SK-N-MC (cell line): ENCODE measurements at places on chromosomes 13 and 19.
A peak's percentile ranks its signal among the peaks of the same experiment; 100 is the strongest.

GRCh38 chr13:67854990-67855389 is 624.9 kb upstream of the PCDH9 start:
- DNase-seq, result no peak

DNA sequence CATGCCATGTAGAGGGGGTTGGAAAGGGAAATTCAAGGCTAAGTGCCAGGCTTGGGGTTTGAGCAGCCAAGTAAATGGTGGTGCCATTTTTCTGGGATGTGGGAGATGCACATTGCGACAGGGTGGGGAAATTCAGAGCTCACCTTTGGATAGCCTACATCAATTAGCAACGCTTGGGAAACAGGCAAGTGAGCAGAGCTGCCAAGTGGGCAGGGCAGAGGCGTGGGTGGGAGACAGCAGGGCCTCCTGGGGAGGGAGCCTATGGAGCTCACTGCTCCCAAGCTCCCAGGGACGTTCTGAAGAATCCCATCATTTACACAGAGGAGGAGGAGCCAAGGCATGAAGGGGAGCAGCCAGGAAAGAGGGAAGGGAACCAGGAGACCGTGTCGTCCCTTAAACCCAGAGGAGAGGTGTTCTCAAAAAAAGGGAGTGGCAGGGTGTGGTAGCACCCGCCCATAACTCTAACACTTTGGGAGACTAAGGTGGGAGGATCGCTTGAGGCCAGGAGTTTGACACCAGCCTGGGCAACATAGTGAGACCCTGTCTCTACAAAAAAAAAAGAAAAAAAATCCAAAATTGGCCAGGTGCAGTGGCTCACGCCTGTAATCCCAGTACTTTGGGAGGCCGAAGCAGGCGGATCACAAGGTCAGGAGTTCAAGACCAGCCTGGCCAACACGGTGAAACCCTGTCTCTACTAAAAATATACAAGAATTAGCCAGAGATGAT is 11.5 kb upstream of the CCNE1 start:
- no peak for DNase-seq

DNA sequence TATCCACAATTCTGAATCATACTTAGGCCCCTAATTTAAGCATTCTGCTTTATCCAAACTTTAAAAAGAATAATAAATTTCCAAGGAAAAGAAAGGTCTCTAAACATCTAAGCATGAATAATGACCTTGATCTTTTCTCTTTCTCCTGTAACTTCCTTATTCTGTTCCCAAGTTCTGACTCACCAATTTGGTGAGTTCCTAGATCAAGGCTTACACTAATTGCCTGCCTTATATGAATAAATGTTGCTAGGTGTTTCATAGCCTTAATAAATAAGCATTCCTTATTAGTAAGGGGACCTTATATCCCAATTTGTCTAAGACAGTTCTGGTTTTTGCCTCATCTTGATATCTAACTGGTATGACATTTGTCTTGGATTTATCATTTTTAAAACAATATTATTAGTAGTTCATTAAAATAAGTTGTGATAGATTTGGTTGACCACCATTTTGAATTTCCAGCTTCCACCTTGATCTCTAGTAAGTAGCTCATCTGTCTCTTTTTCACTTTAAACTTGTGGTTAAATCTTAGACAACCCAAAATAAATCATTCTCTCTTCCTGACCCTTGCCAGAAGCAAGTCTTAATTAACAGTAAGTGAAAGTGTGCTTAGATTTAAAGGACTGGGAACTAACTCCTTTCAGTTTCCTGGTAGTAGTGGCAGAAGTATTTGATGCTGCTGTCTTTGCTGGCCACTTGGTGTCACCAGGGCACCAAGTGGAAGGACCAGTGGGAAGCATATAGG is 121.2 kb upstream of the MLNR start:
- no peak for DNase-seq

DNA sequence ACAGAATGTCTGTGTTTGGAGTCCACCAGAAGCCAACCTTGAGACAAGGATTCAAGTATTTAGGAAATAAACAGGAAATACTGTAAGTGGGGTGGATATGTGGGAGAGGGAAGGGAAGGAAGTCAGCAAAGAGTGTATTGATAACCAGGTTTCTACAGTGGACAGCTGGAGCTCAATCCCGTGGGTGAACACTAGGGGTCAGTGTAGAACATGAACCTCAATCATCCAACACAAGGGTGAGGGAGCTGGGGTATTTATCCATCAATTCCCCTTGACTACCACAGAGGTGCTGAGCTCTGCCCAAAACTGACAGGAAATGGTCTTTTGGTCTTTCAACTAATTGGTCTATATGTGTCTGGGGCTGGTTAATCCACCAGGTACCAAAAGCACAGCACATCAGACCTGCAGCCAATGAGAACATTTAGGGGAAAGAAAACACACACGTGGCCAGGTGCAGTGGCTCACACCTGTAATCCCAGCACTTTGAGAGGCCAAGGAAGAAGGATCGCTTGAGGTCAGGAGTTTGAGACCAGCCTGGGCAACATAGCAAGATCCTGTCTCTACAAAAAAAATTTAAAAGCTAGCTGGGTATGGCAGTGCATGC is 5.6 kb upstream of the SYDE1 start:
- peak; percentile 28 for DNase-seq

GRCh38 chr19:1860042-1860775 is 3.2 kb downstream of the KLF16 start:
- no peak for DNase-seq

DNA sequence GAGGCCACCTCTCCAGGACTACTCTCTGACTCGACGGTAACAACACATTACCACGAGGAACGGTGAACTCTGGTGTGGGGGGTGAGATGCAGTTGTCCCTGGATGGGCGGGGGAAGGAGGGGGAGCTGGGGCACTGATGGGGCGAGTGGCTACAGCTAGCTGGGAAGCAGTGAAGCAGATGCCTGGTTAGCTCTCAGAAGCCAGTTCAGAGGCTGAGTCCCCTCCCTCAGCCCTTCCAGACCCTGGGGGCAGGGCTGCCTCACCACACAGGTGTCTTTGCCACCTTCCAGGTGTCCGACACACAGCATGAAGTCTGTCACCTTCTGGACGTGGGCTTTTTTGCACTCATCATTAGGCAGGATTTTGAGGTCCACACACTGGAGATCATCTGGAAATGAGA is 4.0 kb downstream of the KLK1 start:
- DNase-seq, result no peak

DNA sequence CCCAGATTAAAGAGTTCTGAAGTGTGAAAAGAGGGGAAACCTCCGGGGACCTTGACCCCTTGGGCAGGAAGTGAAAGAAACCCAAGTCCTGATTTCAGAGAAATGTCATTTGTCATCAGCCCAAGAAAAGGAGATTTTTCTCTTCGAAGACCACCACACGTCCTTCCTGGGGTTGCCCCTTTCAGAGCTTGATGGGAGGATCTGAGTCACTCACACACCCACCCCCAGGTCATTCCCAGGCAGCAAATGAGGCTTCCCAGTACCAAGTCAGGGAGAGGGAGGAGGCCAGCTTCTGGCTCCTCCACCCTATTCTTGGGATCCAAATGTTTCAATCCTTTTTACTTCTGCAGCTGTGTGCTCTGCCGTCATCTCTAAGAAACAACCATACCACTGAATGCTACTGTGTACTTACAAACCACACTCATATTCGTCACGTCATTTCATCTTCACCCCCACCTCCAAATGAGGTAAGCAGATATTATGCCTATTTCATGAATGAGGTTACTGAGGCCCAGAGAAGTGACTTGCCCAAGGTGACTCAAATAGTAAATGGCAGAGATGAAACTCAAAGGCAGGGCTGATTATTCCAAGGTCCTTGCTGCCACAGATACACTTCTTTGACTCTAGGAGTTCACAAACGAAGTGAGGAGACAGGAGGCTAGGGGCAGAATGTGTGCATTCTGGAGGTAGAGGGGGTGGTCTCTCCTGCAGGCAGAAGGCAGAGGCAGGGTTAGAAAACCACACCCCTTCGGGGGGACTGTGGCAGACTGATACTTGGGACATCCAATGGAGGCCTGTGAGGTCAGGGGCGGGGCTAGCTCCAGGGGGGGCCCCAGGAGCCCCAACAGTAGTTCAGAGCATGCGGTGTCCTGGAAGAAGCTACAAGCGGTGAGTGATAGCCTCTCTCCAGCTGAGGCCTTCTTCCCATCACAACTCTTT is 5.0 kb upstream of the KMT2B start:
- no peak for DNase-seq

DNA sequence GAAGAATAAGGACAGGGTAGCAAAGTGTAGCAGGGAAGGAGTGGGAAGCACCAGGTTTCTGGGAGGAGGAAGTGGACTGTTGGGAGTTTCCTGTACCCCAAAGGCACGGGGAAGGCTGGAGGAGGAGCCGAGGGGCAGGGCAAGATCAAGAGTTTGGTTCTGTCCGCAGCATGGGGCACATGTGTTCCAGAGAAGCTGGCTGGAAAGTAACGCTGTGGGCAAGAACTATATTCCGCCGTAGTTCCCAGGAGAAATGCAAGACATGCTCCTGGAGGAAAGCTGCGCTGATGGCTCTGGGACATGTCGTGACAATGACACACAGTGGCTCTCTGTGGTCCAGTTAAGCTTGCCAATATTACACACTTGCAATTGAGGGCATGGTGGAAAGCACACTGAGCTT is 51.7 kb upstream of the KPNA3 start:
- DNase-seq, result no peak

- no peak for DNase-seq
These were observed 23.4 kb upstream of the TCF3 start for GRCh38 chr19:1675633-1676350.

GRCh38 chr19:49355909-49356353 is 6.3 kb downstream of the TEAD2 start:
- no peak for DNase-seq

DNA sequence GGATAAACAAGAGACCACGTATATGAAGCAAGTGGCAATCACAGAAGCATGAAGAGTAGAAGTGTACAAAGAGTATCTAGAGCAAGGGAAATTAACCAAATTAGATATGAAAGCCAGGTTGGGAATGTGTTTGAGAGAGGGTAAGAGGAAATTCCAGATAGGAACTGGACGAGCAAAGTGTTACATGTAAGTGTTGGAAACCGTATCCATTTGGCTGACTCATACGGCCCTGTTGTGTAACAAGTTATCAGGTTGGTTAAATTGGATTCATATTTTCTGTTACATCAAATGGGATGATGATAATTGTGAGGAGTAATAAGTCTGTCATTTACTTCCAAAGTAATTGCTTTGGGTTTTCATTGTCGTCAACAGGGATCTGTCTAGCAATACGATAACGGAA is 46.7 kb downstream of the RXFP2 start:
- DNase-seq, result no peak

DNA sequence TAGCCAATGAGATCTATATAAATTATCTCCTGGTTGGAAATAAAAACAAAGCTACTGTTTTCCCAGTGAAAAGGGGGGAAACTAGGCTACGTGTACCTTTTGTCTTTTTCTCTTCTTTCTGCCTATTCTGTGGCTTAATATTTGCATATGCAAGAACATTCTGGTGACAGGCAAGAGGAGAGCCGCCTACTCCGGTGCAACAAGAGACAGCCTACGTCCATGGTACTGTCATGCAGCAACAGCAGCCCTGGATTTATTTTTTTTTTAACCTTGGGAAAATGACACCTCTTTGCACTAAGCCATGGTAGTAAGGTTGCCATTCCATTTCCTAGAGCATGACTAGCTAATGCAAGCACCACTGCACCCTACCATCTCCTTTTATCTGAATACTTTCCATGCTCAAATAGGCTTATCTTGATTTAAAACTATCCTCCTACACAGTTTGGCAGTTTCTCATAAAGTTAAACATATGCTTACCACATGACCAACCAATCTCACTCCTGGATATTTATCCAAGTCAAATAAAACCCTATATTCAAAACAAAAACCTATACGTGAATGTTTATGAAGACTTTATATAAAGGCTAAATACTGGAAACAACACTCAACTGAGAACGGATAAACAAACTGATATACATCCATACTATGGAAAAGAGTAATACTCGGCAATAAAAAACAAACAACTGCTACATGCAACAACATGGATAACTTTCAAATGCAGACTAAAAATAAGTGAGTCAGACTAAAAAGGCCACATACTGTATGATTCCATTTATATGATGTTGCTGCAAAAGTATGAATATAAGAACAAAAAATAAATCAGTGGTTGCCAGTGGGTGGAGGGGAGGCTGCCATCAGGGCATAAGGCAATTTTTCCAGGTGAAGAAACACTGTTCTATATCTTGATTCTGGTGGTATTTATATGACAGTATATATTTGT is 17.3 kb downstream of the NUFIP1 start:
- DNase-seq, result no peak

- DNase-seq, result no peak
These were observed 8.3 kb downstream of the ARHGEF18 start for GRCh38 chr19:7356899-7357627.

DNA sequence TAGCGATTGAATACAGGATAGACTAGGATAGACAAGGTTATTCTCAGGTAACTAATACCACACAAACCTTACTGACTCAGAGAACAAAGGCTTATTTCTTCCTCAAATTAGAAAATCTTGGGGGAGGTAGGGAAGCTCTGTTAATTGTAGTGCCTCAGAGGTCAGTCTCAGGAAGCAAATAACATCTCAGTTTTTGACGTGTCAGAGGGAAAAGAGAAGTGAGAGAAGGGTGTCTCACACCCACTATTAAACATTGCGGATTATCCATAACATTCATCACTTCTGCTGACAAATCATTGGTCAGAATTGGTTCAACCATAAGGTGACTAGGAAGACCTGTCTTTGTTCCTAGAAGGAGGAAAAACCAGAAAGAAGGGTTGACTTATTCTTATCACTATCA is 579.4 kb upstream of the MIR17HG start:
- no peak for DNase-seq

DNA sequence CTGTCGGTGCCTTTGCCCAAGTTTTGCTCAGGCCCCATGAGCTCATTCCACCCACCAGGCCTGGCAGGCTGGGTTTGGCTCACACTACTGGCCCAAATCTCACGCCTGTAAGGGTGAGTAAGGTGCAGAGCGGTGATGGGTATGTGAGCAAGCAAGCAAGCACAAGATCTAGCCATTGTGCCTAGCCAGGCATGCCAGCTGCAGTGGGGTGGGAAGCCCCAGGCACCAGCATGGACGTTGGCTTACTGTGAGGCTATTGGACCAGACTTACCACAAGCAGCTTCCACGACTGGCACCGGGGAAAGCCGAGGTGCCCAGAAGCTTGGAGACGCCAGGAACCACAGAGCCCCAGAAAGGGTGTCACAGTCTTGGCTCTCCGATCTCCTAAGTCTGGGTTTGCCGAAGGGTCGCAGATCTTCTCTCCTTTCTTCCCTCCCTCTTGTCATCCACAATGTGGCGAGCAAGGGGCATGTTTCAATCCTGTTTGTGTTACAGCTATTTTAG is 2659.4 kb upstream of the PCDH20 start:
- no peak for DNase-seq
